ENCODE measurements at places on chromosomes 3 and 15. TPM values are rescaled to one million over a fixed set of nuclear protein-coding genes. Genes with fewer than 3 reads are reported as not detected.

Gene EDC3
- total RNA-seq, result 8.8 TPM

Gene MUC20
- total RNA-seq, result 52.0 TPM

GRCh38 chr15:90881181-90881977 is 2.9 kb upstream of the FES start:
- H3K27ac ChIP-seq, result no peak overlapping the region
- H3K27me3 ChIP-seq, result no peaks in the 10 kb centered on the region
- H3K4me1 ChIP-seq, result peaks cover 10% of the 10 kb centered on the region
- H3K4me3 ChIP-seq, result no peak overlapping the region
- H3K36me3 ChIP-seq, result peaks cover 63% of the 10 kb centered on the region
- no peak for DNase-seq

- no peak overlapping the region for H3K27ac ChIP-seq
- DNase-seq, result no peak
- no peak overlapping the region for H3K4me3 ChIP-seq
- no peaks in the 10 kb centered on the region for H3K36me3 ChIP-seq
- no peaks in the 10 kb centered on the region for H3K27me3 ChIP-seq
- no peaks in the 10 kb centered on the region for H3K4me1 ChIP-seq
Measured at GRCh38 chr3:151082880-151083838, 2.3 kb upstream of the MED12L start.

DNA sequence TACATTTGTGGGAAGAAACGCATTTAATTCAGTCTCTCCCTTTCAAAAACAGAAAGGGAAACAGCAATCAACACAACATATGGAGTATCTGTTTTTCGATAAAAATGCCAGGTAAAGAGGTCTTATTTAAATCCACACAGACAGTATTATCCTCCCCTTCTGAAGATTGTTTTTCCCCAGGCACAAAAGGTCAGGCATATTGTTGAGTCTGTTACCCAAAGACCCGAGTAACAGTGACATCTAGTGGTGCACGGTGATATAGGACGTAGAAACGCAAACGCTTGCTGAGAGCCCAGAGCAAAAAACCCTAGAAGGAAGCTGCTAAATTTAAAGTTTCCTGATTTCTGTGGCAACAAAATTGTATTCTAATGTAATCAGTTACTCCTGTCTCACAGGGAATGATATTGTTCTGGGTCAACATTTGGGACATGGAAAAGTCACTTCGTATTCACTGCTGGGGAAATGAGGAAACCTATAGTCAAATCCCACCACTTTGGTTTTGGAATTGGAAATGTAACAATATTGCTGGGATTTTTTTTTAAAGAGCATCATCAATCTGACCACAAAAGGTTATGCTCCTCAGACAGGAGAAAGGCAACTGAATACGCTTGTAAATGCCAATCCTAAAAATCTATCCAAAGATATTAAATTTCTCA is 312.7 kb upstream of the CCDC54 start:
- no peaks in the 10 kb centered on the region for H3K27me3 ChIP-seq
- peaks cover 8% of the 10 kb centered on the region for H3K4me1 ChIP-seq
- peak overlapping the region; percentile 37 for H3K27ac ChIP-seq
- no peaks in the 10 kb centered on the region for H3K36me3 ChIP-seq

GRCh38 chr15:81271761-81272644 is 51.9 kb downstream of the STARD5 start:
- H3K4me3 ChIP-seq, result no peak overlapping the region
- no peak for DNase-seq
- no peaks in the 10 kb centered on the region for H3K27me3 ChIP-seq
- H3K27ac ChIP-seq, result no peak overlapping the region
- no peaks in the 10 kb centered on the region for H3K36me3 ChIP-seq
- peaks cover 8% of the 10 kb centered on the region for H3K4me1 ChIP-seq

- H3K4me3 ChIP-seq, result no peak overlapping the region
- no peak for DNase-seq
- H3K27ac ChIP-seq, result no peak overlapping the region
- H3K4me1 ChIP-seq, result no peaks in the 10 kb centered on the region
- H3K27me3 ChIP-seq, result no peaks in the 10 kb centered on the region
Measured at GRCh38 chr15:58602823-58603222, 146.7 kb downstream of the ADAM10 start.

DNA sequence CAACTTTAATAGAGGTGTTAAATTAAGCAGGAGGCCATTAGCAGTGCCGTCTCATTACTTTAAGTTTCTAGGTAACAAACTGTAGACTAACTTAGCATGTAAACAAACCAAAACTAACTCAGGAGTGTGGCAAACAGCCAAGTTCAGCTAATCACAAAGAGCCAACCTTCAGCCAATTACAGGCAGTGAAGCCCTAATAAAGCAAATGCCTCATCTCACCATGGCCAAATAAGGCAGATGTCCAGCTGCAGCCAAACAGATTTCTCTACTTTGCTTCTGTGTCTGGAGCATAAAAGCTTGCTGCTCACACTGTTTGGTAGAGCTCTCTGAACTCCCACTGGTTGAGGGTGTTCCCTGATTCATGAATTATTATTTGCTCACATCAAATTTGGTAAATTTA is 835.4 kb upstream of the GBE1 start:
- H3K4me1 ChIP-seq, result no peaks in the 10 kb centered on the region
- H3K27me3 ChIP-seq, result no peaks in the 10 kb centered on the region
- H3K27ac ChIP-seq, result no peak overlapping the region
- no peak for DNase-seq
- no peak overlapping the region for H3K4me3 ChIP-seq

GRCh38 chr3:60756241-60757030 is 494.8 kb downstream of the FHIT start:
- H3K4me1 ChIP-seq, result no peaks in the 10 kb centered on the region
- no peak overlapping the region for H3K27ac ChIP-seq
- H3K4me3 ChIP-seq, result no peak overlapping the region
- no peaks in the 10 kb centered on the region for H3K27me3 ChIP-seq
- DNase-seq, result no peak
- H3K36me3 ChIP-seq, result no peaks in the 10 kb centered on the region

DNA sequence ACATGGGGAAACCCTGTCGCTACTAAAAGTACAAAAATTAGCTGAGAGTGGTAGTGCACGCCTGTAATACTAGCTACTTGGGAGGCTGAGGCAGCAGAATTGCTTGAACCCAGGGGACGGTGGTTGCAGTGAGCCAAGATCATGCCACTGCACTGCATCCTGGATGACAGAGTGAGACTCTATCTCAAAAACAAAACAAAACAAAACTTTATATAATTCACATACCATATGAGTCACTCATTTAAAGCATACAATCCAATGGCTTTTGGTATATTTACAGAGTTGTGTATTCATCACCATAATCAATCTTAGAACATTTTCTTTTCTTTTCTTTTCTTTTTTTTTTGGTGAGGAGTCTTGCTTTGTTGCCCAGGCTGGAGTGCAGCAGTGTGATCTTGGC is 8.7 kb downstream of the PXK start:
- DNase-seq, result no peak
- H3K4me1 ChIP-seq, result no peaks in the 10 kb centered on the region
- no peaks in the 10 kb centered on the region for H3K36me3 ChIP-seq
- H3K27me3 ChIP-seq, result no peaks in the 10 kb centered on the region
- no peak overlapping the region for H3K4me3 ChIP-seq

GRCh38 chr15:85837011-85837433 is 42.3 kb upstream of the KLHL25 start:
- H3K4me3 ChIP-seq, result no peak overlapping the region
- H3K27me3 ChIP-seq, result no peaks in the 10 kb centered on the region
- DNase-seq, result no peak
- no peak overlapping the region for H3K27ac ChIP-seq

- no peaks in the 10 kb centered on the region for H3K36me3 ChIP-seq
- H3K27me3 ChIP-seq, result no peaks in the 10 kb centered on the region
- H3K4me3 ChIP-seq, result no peak overlapping the region
- H3K4me1 ChIP-seq, result no peaks in the 10 kb centered on the region
- no peak for DNase-seq
Measured at GRCh38 chr3:155790272-155790925, 15.7 kb downstream of the C3orf33 start.
